ENCODE measurements at places on chromosomes 1 and 21.

DNA sequence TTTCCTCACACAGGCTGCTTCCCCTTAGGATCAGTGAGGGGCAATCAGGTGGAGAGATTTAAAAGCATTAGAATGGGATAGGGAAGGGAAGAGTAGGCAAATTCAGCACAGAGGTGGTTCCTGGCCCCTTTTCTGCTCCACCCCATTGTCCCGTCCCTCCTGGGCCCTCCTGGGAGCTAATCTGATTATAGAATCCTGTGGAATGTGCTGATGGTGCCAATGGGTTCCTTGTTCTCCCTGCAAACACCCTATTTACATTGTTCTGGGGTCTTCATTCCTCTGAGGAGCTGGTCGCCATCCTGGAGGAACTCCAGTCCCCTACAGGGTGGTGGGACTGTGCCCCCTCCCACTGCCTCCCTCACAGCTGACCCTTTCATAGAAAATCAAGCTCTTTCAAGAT is 34.4 kb upstream of the LRP8 start:
- no peak for DNase-seq

- DNase-seq = no peak
Measured at GRCh38 chr1:219121679-219122078, 52.0 kb upstream of the LYPLAL1 start.

DNA sequence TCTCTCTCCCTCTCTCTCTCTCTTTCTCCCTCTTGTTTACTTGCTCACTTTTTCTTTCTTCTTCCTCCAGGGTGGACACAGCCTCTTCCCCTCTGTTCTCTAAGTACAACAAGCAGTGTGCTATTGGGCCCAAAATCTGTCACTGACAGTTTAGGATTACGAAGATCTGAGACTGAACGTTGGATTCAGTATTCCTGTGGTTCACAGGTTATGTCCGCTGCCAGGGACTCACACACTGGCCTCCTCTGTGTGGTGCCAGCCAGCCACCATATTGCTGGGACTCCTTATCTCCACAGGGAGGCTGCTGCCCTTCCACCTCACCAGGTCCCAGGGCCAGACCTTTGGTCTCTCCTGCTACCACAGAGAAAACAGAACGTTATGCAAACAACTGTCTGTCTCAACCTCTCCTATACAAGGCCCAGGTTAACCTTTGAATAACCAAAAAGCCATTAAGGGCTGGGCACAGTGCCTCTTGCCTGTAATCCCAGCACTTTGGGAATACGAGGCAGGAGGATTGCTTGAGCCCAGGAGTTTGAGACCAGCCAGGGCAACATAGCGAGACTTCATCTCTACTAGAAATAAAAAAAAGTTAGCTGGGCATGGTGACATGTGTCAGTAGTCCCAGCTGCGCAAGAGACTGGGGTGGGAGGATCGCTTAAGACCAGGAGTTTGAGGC is 171.9 kb upstream of the RAB4A start:
- no peak for DNase-seq

DNA sequence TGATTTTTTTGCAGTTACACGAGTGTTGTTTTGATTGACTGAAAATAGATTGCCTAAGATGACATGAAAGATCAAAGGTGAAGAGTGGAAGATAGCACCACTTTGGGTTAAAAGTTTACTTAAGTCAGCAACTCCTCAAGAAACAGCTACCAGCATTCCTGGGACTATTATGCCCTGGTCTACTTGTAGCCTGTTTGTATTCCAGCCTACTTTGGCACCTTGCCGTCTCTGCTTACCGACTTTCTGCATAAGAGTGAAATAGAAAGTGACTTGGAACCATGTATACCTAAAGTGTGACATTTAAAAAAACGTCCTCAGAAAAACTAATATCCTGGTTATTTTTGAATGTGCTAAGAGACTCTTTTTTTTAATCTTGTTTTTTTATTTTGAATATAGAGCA is 631.5 kb upstream of the PTBP2 start:
- DNase-seq = no peak

DNA sequence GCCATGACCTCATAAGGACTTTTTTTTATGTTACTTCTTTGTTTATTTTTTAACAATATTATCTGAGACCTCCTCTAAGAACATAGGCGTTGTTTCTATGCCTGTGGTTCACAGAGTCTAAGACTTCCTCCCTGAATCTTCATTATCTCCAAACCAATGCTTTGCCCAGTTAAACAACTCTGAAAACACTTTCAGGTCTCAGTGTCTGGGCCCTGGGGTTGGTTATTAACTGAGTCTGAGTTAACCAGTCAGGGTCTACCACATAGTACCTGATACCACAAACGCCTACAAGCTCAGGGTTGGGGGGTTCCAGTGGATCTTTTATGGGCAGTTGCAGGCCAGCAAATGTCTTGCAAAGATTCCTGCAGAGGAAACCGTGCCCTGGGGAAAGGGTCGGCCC is 138.2 kb downstream of the AJAP1 start:
- no peak for DNase-seq

DNA sequence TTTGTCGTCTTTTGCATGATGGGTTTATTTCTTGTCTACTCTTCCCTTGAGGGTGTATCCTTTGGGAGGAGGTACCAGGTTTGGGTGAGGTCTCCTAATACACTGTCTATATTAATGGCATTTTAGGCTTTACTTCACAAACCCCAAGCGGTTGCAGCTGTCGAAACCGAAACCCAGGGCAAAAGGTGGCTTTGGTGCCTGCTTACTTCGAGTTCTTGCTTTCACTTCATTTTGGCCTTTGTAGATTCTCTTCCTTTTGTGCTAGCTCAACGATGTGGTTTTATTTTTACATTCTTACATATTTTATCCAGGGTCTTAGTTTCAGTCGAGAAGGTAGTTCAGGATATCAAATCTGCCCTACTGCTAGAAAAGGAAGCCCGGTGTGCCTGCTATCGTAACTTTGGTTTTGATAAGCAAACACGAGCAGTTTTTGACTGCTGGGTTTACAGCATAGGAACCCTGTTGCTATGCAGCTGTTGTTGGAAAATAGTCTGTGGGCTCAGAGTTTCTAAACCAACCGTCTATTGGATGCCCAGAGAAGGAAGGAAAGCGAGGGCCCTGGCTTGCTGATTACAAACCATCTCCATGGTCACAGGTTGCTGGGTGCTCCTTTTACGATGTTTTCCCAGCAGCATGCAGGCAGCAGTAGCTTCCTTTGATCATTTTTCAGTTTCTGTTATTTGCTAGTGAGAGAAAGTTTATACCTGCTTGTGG is 9.8 kb upstream of the TSPAN2 start:
- DNase-seq = peak; percentile 64

- DNase-seq = peak; percentile 52
Measured at GRCh38 chr1:162319493-162320175, 57.0 kb downstream of the SPATA46 start.

DNA sequence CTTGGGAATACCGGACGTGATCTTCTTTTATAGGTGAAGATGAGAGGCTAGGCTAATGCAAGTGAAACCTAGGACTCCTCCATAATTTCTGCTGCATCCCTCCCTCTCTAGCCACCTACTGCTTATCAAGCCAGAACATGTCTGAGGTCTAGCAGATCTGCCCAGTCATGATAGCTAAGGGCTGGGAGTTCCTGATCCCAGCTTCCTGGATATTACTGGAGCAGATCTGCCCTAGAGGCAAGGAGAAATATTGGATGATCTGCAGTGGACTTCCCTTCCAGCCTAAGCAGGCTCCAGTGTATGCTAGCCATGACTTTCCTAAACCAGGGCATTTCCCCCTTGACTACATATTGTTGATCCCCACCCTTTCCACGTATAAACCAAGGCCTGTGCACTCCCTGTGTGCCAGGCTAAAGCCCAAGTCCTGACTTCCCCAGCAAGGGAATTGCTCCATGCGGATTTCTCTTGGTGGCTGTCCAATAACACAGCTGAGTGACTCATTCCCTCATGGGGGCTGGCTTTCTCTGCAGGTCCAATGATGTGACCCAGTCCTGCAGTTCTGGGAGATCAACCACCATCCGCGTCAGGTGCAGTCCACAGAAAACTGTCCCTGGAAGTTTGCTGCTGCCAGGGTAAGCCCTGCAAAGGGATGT is 15.5 kb upstream of the SARS1 start:
- peak; percentile 91 for DNase-seq

DNA sequence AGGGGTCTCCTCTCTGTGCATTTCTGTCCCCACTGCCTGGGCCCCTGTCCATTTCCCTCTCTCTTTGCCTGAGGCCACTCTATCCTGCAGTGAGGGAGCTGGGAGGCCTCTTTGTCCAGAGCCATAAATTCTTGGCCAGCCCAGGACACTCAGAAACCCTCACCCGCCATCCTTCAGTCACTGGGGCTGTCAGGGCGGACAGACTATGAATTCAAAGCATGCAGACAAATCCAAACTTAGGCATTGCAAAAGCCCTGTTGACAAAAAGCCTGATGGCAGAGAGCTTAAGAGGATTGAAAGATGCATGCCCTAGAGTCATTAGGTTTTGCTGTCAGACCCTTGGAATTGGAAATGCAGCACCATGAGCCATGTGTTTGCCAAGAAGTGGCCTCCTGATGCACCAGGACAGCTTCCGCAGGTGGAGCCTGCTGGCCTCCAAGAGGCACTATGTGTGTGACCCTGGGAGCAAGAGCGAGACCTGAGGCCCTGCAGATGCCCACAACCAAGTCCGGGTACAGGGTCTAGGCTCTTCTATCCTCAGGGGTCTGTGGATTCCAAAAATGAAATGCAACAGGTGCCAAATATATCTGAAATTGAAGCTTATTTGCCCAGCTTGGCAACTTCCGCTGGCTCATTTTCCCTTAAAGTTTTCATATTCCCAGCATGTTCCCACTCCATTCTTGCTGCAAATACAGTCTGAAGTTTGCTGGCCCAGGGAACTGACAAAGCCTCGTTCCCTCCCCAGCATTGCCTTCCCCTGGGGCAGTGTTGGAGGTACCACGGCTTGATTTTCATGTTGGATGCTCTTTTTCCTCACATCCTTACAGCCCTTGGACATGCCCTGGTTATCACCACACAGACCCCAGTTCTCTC is 177.9 kb downstream of the PGBD5 start:
- DNase-seq = no peak

DNA sequence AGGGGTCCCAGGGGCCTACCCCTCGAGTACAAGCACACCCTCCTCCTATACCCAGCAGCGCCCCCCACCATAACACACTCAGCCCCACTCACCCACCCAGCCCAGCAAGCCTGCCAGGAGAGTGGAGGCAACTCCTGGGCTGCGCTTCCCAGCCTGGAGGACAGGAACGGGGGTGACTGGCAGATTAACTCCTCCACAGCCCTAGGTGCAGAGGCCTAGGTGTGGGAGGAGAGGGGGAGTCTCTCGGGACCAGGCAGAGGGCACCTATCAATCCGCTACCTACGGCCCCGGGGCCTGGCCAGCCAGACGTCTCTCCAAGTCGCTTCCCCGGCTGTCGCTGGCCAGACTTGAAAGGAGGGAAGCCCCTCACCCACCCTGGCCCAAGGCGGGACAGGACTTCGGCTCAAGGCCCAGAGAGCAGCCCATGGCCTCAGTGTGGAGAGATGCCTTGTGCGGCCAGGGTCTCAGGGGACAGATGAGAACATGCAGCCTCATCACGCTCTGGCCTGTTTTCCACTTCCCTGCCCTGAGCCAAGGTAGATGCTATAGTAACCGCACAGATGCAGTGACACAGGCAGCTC is 24.9 kb downstream of the MATN1 start:
- DNase-seq = no peak

GRCh38 chr1:45122724-45123123 is 83.7 kb downstream of the ZSWIM5 start:
- no peak for DNase-seq

- DNase-seq = peak; percentile 76
Measured at GRCh38 chr1:240691909-240692705, 80.2 kb upstream of the GREM2 start.

DNA sequence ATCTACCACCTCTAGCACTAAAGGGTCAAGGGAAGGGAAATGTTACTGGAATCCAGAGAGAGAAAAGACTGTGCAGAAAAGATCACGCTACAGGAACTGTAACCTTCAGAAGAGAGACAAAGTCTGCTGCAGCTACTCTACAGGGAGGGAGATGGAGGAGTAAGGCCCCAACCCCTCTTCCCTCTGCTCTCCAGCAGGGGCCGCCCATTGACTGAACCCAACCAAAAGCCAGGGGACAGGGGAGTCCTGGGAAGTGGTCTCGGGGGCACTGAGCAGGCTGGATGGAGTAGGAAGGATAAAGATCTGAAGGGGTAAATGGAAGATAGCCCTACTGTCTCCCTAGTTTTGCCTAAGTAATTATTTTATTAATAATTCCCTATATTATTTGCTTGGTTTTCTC is 72.8 kb upstream of the NR5A2 start:
- DNase-seq = peak; percentile 13

DNA sequence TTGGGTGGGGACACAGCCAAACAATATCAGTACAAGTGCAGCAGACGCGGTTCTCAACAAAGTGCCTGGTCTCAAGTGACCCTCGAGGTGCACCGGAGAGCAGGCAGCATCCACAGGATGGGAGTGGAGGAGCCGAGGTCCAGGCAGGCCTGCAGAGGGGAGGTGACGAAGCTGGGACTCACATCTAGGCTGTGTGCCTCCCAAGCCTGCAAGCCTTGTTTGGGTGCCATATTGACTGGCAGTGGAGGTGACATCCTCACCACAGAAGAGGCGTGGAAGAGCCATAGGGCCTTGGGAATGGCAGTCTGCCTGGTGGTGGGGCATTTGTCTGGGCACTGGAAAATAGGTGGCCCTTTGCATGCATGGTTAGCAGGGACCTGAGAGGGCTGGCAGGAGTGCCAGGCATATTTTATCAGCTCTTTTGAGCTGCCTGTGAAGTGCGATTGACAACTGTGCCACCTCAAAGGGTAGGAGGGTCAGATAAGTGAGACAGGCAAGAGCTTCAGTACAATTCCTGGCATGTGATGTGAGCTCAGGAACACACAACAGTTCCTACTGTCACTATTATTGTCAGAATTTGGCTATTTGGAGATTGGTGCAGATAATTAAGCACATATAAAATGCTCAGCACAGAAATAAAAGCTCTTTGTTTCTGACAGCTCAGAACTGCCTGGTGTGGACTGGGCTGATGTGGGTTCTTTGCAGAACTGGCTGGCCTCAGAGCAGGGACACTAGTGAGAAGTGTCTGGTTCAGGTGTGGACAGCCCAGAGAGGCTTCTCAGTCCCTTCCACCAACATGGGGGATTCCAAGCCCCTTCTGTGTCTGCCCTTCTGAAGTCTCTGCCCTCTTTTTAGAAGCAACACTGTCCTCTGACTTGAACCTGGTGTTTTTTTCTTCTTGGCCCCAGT is 347.6 kb upstream of the AJAP1 start:
- no peak for DNase-seq

GRCh38 chr1:153617663-153618062 is 1.5 kb upstream of the S100A14 start:
- peak; percentile 86 for DNase-seq

GRCh38 chr21:38520511-38520910 is 22.2 kb upstream of the ERG start:
- no peak for DNase-seq

DNA sequence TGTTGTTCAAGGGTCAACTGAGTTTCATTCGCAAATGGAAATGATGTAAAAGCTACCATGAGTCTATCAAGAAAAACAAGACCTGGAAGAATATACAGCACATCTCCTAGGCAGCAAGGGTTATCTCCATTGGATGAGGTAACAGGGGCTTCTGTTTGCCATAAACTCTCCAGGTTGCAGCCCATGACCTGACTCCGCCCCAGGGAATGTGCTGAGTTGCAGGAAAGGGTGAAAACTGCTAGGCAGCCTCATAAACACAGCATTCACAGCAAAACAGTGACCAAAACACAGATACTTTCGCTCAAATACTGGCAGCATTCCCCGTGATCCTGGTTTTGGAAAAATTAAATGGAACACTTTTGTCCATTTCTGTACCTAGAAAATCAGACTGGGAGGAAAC is 20.2 kb upstream of the ACTA1 start:
- no peak for DNase-seq

- peak; percentile 73 for DNase-seq
Measured at GRCh38 chr1:233224311-233224710, 71.2 kb downstream of the PCNX2 start.

All from EH (cell line).